ENCODE measurements at places on chromosomes 6 and 20.

DNA sequence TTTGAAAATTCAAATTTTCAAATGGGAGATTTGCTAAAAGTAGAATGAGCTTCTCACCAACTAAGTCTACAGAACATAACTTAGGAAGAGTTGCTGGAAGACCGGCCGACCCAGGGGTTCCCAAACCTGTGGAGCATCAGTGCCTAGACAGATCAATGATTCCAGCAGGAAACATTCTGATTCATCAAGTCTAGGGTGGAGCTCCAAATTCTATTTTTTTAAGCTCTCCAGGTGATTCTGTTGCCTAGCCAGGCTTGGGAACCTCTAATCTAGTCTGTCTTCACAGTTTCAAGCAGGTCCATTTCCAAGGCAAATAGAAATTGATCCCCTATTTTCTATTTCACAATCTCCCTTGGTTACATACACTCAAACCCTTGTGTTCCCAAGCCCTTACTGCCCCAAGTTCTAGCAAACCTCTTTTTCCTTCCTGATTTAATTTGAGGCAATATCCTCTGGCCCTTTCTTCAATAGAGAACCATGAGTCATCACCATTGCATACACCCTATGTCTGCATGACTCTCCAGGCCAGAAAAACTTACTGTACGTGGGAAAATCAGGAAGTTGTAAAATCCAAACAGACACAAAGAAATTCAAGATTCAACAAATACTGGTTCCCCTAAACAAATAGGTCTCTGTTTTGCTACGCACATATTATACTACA, 8.9 kb downstream of the ATXN1 start:
- no peak for DNase-seq

DNA sequence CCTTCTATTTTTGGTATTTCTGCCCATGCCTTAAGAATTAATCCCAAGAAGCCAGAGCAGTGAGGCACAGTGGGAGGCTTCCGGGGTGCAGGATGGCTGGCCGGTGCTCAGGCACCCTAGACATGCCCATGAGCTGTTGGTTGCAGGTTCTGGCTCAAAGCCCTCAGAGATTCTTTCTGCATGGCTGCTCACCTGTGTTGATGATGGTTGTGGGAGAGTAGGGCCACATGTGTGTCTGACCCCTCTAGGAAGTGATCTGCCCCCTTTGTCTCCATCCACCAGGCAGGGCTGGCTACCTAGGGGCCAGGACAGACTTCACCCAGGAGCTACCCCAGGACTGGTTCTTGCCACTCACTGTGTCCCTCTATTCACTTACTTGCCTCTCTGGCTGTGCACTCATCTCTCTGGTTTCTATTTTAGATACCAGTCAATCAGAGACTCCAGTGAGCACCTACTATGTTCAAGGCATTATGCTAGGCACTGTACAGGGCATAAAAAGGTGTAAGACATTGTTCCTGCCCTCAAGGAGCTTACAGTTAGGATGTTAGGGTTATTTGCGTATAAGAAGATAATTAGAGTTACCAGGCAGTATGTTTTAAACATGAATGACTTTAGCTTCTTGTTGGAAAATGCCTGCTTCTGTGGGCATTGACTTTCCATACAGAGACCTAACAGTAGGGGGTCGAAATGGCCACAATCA, 16.8 kb downstream of the CD83 start:
- no peak for DNase-seq

GRCh38 chr20:47228654-47229053, 127.8 kb downstream of the ZMYND8 start:
- DNase-seq, result no peak

GRCh38 chr6:41717392-41717736, 18.0 kb downstream of the TFEB start:
- no peak for DNase-seq

GRCh38 chr6:112005013-112005371, 48.9 kb upstream of the CCN6 start:
- no peak for DNase-seq

GRCh38 chr6:69784595-69785377, 12.0 kb downstream of the LMBRD1 start:
- no peak for DNase-seq

GRCh38 chr6:167282165-167282564, 8.9 kb upstream of the UNC93A start:
- no peak for DNase-seq

GRCh38 chr6:3292431-3293197, 33.9 kb downstream of the PSMG4 start:
- DNase-seq, result no peak

GRCh38 chr20:35583636-35584560, 31.7 kb upstream of the SPAG4 start:
- DNase-seq, result no peak

DNA sequence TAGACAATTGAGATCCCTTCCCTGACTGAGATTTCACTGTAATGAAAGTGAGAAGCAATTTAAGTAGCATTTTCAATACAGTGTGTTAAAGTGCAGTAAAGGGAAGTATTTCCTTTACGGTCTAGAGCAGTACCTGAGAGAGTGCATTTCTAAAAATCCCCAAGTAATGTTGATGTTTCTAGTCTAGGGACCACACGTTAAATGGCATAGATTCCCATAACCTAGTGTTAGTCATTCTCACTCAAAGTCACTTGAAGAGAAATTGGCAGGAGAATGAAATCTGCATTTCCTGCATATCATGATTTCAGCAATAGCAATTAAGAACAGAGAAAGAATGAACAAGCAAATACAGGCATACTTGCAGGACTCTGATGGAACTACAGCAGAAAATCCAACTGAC, 67.9 kb downstream of the CGA start:
- DNase-seq, result no peak

- DNase-seq, result no peak
Observed at GRCh38 chr20:57844626-57845596, 135.1 kb upstream of the PMEPA1 start.

DNA sequence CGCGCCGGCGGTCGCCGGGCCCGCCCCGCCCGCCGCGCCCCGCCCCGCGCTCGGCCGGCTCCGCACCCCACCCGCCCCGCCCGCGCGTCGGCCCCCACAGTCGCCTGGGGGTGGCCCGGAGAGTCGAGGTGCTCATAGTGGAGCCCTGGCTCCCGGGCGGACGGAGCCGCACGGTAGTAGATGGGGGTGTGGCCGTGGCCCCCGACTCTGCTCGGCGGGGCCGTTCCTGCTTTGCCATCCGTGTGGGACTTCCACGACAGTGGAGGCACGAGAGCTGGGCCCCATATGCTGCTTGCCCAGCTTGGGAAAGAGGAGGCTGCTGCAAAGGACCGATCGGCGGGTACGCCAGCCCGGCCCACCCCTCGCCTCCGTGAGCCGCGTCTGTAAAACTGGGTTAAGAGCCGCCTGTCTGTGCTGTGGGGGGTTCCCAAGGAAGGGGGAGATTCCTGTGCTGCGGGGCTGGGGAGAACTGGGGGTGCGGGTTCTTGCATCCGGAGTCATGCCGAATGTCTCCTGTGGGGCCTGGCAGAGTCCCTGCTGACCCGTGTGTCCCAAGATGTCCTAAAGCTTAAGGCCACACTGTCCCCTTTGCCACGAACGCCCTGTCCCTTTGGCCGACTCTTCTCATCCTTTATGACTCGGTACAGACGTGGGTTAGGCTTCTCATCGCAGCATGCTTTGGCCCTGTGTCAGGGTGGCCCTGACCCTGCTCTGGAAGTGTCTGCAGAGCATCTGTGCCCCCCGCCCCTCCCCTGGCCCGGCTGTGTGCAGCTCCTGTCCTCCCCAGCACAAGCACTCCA, at the start of gene OPRL1:
OPRL1 (plus strand) TSS at position 70 of the 800 bp plus-strand sequence. CDS start 12,639 bp downstream, outside the sequence.
- no peak for DNase-seq

GRCh38 chr20:59564171-59564570, 40.2 kb upstream of the PHACTR3 start:
- DNase-seq, result no peak

DNA sequence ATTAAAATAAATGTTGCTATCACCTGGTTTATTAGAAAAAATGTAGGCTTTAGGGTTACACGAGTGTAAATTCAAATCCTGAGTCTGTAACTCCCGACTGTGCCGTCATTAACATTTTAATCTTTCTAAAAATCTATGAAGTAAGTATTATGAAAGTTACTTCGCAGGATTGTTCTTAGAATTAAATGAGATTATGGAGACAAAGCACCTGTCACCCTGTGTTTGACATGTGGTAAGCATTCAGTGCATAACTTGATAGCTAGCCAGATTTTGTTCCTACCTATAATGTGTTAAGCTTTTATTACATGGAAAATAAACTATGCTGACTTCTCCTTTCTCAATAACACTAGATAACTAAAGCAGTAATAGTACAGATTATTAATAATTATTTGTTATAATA, 429.7 kb upstream of the MMS22L start:
- no peak for DNase-seq

- no peak for DNase-seq
Observed at GRCh38 chr6:296151-297122, 4.2 kb downstream of the DUSP22 start.

- DNase-seq, result no peak
Observed at GRCh38 chr6:63941747-63942470, 306.3 kb downstream of the PHF3 start.

- no peak for DNase-seq
Observed at GRCh38 chr6:21538186-21538798, 55.3 kb upstream of the SOX4 start.

GRCh38 chr20:62392077-62392418, 5.1 kb downstream of the RPS21 start:
- no peak for DNase-seq

GRCh38 chr20:61341605-61342004, 89.5 kb downstream of the CDH4 start:
- no peak for DNase-seq

- DNase-seq, result no peak
Observed at GRCh38 chr20:44080064-44080463, 106.9 kb downstream of the JPH2 start.

DNA sequence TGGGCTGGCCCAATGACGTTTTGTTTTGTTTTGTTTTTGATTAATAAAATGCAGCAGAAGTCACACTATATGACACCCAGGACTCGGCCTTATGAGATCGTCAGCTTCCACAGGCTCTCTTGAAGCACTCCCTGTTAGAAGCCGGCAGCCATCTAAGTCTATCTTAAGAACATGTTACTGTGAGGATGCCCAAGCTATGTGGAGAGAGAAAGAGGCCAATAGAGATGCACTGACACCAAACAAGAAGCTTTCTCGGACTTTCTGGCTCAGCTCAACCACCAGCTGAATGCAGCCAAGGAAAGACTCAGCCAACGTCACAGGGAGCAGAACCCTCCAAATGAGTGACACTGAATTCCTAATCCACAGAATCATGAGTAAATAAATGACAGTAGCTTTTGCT, 14.0 kb downstream of the SGK1 start:
- DNase-seq, result no peak

DNA sequence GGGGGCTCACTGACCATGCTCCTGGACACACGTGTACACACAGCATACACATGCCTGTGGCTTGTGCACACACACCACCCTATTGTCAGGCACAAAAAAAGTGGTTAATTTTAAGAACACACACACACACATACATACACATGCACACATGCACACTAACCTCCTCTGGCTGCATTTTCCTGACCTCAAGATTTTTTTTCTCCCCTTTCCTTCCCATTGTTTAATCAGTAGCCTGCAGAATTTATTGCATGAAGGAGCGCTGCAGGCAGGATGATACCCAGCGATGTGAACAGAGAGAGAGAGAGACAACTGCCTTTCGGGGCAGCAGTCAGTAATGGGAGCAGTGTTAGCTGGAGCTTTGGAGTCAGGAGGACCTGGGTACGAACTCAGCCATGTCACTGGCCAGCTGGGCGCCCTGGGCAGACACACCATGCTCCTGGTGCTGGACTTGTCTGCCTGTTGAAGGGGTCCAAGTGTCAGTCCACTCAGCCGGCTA, 990 bp upstream of the TRAF3IP2 start:
- DNase-seq, result peak; percentile 28

GRCh38 chr6:115539531-115539930, 521.2 kb downstream of the FRK start:
- DNase-seq, result no peak

DNA sequence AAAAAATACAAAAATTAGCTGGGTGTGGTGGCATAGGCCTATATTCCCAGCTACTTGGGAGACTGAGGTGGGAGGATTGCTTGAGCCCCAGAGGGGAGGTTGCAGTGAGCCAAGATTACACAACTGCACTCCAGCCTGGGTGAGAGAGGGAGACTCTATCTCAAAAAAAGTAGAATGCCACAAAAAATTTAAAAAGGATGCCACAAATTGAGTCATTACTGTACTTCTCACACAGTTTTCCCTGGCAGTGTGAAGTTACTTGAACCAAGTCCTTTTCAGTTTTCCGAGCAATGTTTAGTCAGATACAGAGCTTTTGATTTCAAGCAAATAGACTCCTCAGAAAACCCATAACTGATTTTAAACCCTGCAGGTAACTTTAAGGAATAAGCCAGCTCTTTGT, 53.3 kb downstream of the TNFRSF21 start:
- DNase-seq, result no peak

- DNase-seq, result no peak
Observed at GRCh38 chr6:4901386-4902061, 102.3 kb downstream of the RPP40 start.

DNA sequence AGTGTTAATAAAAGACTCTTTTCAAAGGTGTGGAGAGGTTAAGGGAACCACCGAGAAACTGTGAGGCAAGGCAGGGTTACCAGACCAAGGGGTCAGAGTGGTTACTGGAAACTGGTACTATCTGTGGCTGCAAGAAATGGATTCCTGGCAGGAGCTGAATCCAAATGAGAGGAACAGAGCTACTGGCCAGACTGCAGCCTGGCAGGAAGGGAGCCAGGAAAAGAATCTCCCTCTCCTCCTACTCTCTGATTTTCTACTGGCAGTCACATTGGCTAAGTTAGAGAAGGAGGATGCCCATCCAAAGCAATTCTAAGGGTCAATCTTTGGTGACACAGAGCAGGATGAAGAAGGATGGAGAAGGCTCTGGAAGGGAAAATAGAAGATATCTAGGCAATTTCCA, 211.5 kb downstream of the GRM1 start:
- no peak for DNase-seq
